ENCODE measurements at places on chromosomes 6 and 20.

DNA sequence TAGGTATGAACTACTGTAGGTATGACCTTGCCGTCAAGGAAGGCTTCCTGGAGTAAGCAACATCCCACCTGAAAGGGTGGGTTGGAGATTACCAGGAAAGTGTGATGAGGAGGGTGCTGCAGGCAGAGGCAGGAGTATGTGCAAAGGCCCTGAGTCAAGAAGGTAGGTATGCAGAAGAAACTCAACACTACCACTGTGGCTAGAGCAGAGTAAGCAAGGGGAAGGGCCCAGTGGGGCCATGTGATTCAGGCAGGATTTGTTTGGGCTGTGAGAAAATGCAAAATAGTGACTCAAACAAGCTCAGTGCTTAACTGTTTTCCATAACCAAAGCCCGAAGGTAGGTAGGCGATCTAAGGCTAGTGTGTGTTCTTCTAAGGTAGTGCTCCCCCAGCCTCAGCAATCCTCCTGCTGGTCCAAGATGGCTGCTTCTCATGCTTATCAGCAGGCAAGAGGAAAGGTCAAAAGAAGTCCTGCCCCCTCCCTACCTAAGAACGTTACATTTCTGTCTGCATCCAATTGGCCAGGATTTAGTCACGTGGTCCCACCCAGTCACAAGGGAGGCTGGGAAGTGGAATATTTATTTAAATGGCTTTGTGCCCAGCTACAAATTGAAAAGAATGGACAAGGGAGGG, 36.2 kb upstream of the HMGA1 start:
- no peak for DNase-seq

DNA sequence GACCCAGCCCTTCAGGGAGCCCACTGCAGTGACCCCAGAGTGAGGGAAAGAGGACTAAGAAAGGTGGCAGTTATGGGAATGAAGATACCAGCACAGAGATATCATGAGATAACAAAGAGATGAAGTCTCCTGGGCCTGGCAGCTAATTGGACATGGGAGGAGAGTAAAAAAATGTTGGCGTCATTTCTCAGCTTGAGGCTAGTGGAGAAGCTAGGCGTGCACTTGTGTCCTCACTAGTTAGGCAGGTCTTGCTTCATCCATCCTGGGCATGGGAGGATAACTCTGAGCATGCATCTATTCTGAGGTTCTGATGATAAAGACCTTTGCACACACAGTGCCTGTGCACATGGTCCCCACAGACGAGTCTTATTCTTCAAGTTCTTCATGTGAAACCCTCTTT, 4.1 kb upstream of the GFOD1 start:
- no peak for DNase-seq

- DNase-seq: no peak
Measured at GRCh38 chr20:9214685-9215084, 145.8 kb downstream of the PLCB4 start.

GRCh38 chr20:15949391-15949790, 623.9 kb downstream of the KIF16B start:
- DNase-seq: no peak

- no peak for DNase-seq
Measured at GRCh38 chr6:22736740-22737139, 167.4 kb downstream of the HDGFL1 start.

GRCh38 chr20:3646067-3646440, 17.1 kb downstream of the GFRA4 start:
- DNase-seq: no peak

DNA sequence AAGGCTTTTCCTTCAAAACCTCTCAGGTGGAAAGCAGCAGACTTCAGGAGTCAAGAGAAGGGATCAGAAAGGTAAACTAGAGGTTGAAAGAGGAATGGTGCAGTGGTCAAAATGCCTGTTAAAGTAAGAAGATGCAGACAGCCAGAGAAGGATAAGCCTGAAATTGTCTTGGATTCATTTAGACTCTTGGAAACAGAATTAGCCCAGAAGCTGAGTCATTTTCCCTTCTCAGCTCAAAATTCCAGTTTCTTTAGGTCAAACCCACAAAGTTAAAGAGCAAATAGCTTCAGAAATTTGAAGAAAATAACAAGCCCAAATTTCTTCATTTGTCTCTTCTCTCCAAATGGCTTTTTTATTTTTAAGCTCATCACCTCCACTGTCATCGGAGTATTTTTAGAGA, 73.9 kb downstream of the DHX35 start:
- DNase-seq: no peak

DNA sequence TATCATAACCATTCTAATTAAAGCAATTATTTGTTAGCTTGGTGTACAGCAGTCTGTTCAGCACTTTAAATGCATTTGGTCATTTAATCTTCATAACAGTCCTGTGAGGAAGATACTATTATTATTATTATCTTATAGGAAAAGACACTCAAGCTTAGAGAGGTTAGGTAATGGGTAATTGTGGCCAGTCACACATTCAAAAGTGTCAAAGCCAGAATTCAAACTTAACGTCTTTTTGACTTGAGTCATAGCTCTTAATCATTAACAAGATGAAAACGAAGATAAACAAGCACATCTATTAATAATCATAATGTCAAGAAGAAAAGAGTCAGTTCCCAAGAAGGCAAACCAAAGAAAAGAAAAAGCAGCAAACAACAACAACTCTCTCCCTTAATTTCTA, 251.0 kb downstream of the SYNE1 start:
- DNase-seq: no peak

DNA sequence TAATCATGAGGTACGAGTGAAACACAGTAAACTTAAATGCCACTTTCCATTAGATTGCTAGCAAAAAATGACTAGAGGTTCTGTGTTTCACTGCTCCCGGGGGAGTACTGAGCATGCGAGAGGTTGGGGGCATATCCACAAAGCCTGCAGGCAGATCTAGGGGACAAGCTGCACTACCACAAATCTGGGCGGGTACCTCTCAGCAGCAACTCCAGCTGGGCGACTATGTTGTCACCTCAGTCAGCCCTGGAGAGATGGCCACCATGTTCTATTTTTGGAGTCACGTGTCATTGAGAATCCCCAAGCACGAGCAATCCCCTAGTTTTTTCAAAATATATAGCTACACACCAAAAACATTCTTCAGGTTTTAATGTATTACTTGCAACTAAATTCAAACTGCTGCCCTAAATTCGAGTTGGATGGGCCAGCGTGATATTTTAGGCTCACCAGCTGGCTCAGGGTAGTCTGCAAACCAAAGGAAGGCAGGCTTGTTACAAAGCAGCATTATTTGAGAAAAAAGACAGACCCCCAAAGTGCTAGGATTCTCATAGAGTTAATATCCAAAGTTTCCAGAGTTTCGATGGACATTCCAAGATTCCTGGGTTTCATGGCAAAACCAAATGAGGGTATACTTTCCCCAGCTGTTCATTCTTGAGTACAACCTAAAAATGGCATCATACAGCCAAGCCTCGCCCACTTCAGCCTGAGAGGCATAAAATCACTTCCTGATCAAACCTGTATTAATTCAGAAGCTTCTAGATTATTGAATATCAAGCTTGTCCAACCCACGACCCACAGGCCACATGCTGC, 24.1 kb upstream of the MYLIP start:
- DNase-seq: no peak

DNA sequence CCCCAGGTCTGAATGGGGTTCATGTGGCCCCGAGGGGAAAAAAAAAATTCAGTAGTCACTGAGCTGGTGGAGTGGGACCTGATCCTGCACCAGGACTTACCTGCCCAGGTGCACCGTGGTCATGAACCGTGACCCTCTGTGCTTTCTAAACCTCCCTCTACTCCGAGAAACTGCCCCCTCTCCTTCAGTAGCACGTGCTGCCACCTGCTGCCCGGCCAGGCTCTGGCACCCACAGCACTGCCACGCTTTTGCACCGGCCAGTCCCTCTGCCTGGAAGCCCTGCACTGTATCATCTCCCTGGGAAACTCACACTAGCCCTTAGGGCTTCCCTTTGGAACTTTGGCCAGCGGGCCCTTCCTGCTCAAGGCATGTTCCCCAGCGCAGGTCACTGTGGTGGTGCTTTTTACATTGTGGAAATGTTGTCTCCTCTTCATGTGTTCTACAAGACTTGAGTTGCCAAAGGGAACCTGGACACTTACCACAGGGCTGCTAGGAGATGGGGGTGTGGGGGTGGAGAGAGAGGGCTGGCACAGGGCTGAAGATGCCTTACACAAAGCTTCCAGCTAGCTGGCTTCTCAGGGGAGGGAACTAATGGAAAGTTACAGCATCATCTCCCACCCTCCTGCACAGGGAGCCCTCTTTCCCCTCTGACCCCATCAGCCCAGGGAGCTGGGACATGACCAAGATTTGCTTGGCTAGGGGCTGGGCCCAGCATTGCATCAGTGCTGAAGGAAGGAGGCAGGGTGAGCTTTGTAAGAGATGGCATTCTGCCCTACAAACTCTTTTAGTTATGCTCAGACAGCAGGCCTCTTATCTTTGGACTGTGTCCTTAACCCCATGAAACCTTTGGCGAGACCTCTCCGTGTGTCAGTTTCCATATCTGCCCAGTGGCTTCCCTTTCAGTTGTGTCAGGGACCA, 2.5 kb upstream of the PTPRT start:
- DNase-seq: no peak

DNA sequence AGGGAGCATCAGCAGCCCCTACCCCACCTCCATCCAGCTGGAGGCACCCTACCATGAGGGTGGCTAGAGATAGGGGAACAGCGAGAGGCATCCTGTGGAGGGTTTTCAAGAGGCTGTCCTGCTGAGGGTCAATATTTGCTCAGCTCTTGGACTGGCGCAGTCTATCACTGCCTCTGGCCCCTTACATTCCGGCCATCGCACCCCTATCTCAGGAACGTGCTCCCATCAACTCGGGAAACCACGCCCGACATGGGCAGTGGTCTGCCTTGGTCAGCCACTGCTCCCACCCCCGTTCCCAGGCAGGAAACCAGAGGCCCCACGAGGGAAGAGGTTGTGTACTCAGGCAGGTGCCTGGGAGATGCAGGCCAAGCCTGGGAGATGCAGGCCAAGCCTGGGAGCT, 57.9 kb downstream of the VEGFA start:
- no peak for DNase-seq

GRCh38 chr20:36094497-36094896, 60.0 kb upstream of the EPB41L1 start:
- no peak for DNase-seq

GRCh38 chr6:5366941-5367340, 105.6 kb downstream of the FARS2 start:
- DNase-seq: no peak

DNA sequence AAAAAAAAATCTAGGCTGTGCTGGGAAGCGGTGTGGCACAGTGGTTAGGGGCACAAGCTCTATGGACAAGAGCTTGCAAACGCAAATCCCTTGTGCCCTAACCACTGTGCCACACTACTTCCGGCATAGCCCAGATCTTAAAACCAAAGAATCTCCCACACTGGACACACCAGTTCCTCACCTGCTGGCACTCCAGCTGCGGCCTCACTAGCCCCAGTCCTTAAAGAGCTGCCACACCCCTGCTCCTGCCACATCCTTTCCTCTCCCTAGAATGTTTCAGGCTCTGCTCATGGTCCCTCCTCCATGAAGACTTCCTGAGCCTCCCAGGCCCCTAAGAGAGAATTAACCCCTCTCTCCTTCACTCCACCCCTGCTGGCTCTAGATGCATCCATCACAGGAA, 71.8 kb upstream of the SRSF6 start:
- no peak for DNase-seq

- DNase-seq: no peak
Measured at GRCh38 chr6:138510093-138510492, 10.8 kb upstream of the NHSL1 start.

DNA sequence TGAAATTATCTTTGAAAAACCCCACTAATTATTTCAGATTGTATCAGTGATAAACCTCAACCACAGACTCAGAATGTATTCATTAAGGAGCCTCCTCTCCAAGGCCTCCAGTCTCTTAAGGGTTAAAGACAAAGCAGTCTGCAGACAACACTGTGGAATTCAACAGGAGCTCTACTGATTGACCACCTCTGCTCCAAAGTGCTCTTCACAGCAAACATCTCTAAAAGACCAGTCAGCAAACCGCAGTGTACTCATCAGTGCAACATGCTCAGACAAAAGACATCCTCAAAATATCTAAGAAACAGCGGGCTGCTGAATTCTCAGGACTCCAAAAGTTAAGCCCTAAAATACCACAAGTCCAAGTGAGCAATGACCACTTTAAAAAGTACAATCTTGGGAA, 42.0 kb downstream of the UQCC1 start:
- DNase-seq: no peak

DNA sequence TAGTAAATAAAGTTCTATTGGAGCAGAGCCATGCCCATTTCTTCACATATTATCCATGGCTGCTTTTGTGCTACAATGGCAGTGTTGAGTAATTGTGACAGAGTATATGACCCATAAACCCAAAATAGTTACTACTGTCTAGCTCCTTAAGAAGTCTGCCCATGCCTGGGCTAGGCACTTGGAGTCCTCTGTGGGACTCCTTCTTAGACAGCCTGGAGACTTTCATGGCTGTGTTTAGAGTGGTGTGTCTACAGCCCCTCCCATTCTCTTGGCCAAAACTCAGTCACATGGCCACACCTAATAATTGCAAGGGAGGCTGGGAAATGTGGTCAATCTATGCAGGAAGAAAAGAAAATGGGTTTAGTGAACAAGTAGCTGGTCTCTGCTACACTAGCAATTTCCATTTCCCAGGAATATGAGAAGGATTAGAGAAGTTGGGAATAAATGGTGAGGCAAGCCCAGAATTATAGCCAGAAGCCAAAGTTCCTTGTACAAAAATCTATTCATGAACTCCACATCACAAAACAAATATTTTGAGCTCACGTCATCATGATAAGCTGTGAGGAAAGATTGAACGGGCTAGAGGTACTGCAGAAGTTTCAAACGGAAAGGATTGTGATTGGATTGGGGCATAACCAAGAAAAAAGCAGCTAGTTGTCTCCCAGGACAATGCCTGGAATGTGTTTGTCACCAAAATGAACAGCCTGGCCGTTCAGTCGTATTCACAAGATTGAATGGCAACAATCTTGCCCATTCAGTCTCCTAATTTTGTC, 251.8 kb upstream of the PLN start:
- DNase-seq: no peak

DNA sequence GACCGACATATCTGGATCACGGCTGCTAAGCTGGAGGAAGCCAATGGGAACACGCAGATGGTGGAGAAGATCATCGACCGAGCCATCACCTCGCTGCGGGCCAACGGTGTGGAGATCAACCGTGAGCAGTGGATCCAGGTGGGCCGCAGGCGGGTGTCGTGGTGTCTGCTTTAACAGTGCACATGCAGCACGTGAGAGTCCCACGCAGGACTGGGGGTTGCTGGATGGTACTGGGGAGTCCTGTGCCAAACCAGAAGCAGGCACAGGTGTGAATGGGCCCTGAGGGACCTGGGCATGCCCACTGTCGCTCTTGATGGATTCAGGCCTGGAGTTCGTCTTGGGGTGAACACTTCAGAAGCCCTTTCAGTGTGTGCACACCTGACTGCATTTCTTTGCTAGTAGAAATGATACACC, 24.6 kb upstream of the C20orf204 start:
- DNase-seq: no peak

GRCh38 chr6:170365121-170365520, 58.6 kb downstream of the FAM120B start:
- DNase-seq: no peak

- DNase-seq: no peak
Measured at GRCh38 chr6:106461084-106461483, 100.6 kb downstream of the CRYBG1 start.

GRCh38 chr20:14521436-14521835, 184.0 kb upstream of the FLRT3 start:
- DNase-seq: no peak

GRCh38 chr6:39041072-39041471, 7.5 kb upstream of the GLP1R start:
- DNase-seq: no peak

GRCh38 chr6:112760831-112761230, 413.7 kb downstream of the RFPL4B start:
- DNase-seq: no peak

All from activated B cell treated with CpG ODN at 0.5 μM for 24 hours (primary cell).